ENCODE measurements at places on chromosomes 4 and X.

- no peak for DNase-seq
Observed at GRCh38 chr4:124019749-124020549, 623.4 kb downstream of the SPRY1 start.

DNA sequence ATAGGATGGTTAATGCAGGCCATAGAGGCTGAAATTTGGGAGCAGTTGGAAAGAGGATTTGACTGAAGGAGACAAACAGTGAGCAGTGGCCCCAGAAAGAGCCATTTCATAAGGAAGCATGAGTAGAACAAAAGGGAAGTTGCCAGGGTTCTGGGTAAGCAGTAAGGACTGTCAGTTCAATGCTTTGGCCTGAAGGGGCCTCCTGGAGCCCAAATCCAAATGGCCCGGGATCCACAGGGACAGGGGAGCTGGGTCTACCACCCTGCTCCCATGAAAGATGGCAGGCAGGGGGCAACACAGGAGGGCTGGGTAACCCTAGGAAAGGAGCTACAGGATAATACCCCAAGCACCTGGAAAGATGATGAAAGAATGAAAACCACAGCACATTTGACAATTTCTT is 4.1 kb upstream of the INTS6L start:
- DNase-seq, result no peak

GRCh38 chr4:1084394-1084793 is 29.0 kb downstream of the RNF212 start:
- DNase-seq, result no peak

DNA sequence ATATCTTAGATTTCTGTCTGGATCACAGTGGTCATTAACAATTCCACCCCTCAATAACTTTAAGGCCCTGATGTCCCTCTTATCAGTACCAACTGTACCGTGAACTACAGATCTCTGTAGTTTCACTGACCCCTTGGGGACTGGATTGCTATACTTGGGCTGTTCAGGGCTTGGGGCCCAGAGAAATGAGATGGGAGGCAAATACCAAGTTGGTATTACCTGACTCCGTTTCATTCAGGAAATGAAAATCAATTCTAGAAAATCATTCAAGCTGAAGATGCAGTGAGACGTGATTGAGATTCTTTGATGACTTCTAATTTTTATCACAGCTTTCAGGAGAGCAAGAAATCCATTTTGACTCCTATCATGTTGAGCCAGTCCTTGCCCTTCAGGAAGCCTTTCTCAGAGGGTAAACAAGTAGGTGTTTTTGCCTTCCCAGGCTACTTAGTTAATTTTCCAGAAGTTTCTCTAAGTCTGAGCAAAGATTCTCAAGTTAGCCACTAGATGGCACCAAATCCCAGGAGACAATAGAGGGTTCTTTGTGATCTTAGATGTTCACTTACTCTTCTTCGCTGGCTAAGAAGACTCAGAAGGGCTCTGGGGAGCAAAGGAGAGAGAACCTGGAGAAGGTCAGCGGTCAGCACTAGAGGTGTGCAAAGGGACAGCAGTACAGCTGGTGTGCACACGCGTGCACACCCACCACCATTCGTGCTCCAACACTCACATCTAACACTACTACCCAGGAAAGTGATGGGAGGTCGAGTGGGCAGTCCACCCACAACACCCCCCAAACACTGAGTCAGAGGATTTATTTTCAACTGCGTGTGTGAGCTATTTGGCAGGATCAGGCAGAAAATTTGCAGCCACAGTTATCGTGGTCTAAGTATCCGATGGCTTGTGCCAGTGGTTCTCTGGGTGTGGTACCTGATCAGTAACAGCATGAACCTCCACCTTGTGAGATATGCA is 7.4 kb downstream of the HNRNPH2 start:
- peak; percentile 50 for DNase-seq

- peak; percentile 39 for DNase-seq
Observed at GRCh38 chr4:101334963-101335572, 12.3 kb downstream of the PPP3CA start.

DNA sequence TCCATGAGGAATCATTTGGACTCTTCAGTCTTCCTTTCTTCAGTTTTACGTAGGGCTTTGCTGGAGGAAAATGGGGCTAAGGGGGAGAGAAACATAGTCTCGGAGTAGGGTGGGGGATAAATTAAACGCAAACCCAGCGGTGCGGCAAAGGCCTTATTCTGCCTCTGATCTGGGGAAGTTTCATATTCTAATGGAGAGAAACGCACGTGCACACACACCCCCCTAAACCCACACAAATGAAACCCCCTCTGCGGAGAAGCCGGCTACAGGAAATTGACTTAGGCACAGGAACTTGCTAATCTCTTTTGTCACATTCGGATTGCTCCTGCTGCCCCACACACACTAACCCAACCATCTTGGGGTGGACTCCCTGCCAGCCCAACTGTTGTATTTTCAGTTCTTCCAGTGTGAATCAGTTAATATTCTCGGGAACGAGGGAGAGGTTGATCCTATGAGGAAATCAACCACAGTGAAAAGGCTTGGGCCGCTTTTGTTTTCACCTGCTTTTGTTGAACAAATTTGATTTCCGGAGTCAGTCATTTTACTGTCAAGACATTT is at the start of gene RHOH:
Gene RHOH, plus strand, starts transcription at position 308 of the 558 bp plus-strand sequence. CDS start 46,356 bp downstream, outside the sequence.
- no peak for DNase-seq

DNA sequence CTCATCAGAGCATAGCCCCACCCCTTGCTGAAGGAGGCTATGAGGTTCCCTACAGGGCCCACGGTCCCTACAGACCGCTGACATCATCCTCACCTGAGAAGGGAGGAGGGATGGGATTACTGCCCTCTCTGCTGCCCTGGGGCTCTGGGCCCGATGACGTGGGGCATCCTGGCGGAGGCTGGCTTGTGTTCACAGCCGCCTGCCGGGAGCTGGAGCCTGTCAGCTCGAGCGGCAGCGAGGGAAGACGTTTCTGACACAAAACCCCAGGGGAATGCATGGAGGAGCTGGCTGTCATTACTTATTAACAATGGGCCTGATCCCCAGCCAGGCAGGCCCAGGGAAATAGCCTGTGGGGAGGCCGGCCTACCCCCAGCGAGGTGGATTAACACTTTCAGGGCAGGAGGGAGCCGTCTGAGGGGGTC is 106.6 kb upstream of the ATP6AP2 start:
- peak; percentile 88 for DNase-seq

DNA sequence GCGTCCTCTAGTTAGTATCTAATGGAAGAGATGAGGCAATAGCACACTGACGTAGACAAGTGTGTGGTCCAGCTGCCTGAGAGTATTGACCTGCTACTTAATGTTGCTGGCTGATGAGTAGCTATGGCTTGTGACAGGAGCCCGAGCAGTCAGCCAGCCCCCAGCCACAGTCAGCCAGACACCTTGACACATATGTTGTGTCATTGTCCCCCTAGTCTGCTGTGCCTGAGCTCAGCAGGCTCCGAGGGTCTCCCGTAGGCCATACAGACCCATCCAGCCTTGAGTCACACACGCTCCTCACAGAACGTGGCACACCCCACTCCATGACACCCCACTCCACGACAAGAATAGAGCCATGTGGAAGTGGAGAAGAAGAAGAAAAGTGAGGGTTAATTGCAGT is 362.1 kb downstream of the UNC5C start:
- no peak for DNase-seq

DNA sequence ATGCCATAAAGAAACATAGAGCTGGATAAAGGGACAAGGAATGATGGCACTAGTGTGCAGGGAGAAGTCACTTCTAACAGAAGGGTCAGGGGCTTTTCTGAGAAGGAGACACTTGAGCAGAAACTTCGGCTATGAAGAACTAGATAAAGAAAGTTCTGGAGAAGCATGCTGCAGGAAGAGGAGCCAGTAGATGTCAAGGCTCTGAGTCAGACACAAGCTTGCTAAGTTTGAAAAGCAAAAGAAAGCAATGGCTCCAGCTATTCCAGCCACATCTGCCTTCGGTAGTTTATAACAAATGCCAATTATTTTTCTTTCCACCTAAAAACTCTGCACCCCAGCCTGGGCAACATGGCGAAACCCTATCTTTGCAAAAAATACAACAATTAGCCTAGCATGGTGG is 7.5 kb downstream of the NUDT6 start:
- DNase-seq, result no peak

GRCh38 chr4:135434936-135435335 is 1233.3 kb upstream of the PABPC4L start:
- no peak for DNase-seq

- DNase-seq, result no peak
Observed at GRCh38 chrX:2652106-2652505, 39.0 kb upstream of the CD99 start.

DNA sequence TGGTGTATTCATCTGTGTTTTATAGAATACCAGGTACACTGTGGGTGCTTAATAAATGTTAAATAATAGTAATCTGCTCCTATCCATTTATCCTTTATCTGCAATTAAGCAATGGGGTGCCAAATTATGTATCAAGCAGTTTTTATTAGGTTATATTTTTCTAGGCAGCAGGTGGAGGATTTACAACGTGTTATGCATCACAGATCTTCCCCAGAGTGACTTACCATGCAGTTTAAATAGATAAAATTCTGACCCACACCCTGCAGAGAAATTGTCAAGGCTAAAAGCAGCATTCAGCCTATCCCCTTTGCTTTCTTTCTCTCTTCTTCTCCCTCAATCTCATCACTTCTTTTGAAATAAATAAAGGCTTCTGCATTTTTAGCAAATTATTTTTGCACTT is 306.4 kb downstream of the CXXC4 start:
- DNase-seq, result no peak

- no peak for DNase-seq
Observed at GRCh38 chr4:158169931-158170690, 2.7 kb downstream of the GASK1B start.

DNA sequence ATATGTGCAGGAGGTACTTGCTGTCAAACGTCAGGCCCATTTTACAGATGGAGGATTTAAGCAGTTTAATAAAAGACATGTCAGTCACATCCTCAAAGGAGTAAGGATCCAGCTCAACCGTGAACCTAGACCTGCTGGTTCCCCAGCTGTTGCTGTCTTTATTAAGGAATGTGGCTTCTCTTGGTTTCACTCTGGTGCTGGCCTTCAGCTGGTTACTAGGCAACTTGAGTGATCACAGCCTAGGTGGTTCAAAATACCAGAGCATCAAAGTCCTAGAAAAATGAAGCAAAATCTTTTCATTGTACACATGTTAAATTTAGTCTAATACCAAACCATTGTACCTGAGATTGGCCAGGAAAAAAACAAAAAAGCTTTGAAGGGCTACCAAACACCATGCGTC is 32.7 kb upstream of the GLRA2 start:
- peak; percentile 4 for DNase-seq

- no peak for DNase-seq
Observed at GRCh38 chr4:47213971-47214370, 182.6 kb downstream of the GABRB1 start.

- DNase-seq, result no peak
Observed at GRCh38 chr4:125703443-125703842, 388.7 kb downstream of the FAT4 start.

DNA sequence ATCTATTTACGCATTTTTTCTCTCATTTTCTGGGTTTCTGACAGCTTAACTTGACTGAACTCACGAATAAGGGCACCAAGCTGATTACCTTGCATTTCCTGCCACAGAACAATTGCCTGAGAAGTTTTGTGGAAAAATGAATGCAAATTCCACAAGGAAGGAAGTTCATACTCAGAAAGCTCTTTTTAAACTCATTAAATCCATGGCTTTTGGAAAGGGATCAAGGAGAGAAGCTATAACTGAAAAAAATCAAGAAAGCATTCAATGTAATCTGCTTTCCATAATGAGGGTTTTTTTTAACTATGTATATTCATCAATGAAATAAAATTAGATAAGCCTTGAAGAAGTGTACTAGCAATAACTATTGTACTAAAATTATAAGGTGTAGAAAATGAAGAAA is 252.5 kb downstream of the GPM6A start:
- no peak for DNase-seq

GRCh38 chr4:5370286-5370685 is 319.0 kb downstream of the STK32B start:
- DNase-seq, result no peak

GRCh38 chr4:146105464-146105863 is 70.1 kb upstream of the LSM6 start:
- peak; percentile 50 for DNase-seq

GRCh38 chrX:110755061-110755460 is 40.6 kb downstream of the CHRDL1 start:
- DNase-seq, result no peak

DNA sequence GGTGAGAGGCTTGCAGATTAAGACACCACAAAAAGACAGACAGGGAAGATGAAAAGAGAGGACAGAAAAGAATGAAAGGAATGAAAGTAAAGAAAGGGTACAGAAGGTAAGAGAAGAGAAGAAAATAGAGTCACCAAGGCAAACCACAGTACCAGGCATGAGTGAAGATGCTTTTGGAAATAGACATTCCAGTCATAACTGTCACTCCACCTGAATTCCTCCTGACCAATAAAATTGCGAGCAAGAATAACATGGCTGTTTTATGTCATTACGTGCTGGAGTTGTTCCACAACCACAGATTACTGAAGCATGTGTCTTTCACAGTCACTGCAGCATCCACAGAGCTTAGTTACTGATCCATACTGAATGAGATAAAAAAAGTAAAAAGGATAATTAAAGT is 864.9 kb upstream of the SLIT2 start:
- no peak for DNase-seq

DNA sequence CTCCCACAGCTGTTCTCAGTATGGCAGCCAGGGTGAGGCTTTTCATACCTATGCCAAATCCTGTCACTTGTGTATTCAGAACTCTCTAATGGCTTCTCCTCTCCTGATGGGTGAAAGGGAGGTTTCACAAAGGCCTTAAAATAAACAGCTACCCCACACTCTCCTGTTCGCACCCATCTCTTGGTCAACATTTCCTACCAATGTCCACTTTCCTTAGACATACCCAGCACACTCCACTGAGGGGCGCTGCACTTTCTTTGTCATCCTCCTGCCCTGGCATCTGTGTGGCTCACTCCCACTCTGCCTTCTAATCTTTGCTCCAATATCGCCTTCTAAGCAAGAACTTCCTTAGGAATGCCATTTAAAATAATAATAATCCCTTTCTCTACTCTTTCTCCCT is 313.3 kb downstream of the PPP3CA start:
- DNase-seq, result no peak

- peak; percentile 62 for DNase-seq
Observed at GRCh38 chrX:1205681-1206611, 6.5 kb downstream of the CRLF2 start.

DNA sequence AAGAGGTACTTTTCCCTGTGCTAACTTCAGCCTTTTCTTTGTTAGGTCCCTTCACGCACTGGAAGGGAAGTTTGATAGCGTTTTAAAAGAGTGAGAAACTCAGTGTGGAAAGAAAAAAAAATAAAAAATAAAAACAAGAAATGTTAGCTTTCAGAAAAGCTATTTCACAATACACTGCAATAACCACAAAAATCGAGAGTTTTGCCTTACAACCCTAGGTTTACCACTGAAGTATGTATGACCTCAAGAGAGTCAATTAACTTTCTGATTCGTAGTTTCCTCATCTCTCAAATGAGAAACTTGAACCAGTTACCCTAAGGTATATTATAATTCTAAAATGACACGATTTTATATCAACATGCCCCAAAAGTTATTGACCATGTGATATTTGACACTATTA is 93.9 kb upstream of the JADE1 start:
- no peak for DNase-seq

GRCh38 chr4:74858921-74859562 is 64.7 kb upstream of the BTC start:
- no peak for DNase-seq

- DNase-seq, result no peak
Observed at GRCh38 chrX:129235903-129236302, 287.4 kb downstream of the SMARCA1 start.

- DNase-seq, result no peak
Observed at GRCh38 chrX:97060020-97060419, 176.3 kb downstream of the RPA4 start.

- no peak for DNase-seq
Observed at GRCh38 chr4:36640876-36641275, 359.5 kb downstream of the DTHD1 start.

GRCh38 chr4:80538276-80538926 is 202.9 kb downstream of the CFAP299 start:
- DNase-seq, result no peak
